ENCODE measurements at places on chromosomes 16 and 17.

DNA sequence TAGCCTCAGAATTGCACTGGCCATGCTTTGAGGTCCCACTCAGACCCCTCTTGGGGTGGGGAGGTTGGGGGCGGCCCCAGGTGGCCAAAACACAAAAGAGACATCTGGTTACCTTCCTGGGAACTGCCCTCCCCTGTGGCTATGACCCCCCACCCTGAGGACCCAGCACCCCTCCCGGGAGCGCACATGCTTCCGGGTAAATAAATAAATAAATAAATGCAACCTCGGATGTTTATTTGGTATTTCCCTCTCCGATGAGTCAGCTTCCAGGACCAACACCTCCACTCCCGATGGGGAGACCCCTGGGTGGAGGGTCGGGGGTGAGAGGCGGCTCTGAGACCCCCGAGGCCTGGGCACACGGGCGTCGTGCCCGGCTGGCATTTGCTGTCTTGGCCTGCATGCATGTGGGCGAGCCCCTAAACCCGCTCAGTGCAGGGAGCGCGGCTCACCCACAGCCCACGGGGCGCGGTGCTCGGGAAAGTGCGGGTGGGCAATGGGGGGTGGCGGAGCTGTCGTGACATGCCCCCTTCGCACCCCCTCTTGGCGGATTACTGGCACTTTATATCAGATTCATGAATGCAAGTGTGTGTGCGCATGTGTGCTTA is 84.3 kb upstream of the CREBBP start:
- no peak for DNase-seq

DNA sequence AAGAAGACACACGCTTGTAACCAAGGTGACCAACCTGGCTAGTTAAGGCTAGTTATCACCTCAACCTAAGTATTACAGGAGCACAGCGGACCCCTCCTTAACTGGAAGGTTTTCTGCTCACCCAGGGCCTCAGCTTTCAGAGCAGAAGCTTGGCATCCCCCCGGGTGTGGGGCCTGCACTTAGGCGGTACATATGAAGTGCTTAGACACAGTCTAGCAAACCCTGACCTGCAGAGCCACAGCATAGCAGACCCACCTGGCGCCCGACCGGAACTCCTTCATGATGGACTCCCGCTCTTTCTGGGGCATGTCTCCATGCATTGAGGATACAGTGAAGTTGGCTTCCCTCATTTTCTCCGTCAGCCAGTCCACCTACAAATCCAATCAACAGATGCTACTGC is 9.8 kb downstream of the EIF4A3 start:
- DNase-seq: no peak

DNA sequence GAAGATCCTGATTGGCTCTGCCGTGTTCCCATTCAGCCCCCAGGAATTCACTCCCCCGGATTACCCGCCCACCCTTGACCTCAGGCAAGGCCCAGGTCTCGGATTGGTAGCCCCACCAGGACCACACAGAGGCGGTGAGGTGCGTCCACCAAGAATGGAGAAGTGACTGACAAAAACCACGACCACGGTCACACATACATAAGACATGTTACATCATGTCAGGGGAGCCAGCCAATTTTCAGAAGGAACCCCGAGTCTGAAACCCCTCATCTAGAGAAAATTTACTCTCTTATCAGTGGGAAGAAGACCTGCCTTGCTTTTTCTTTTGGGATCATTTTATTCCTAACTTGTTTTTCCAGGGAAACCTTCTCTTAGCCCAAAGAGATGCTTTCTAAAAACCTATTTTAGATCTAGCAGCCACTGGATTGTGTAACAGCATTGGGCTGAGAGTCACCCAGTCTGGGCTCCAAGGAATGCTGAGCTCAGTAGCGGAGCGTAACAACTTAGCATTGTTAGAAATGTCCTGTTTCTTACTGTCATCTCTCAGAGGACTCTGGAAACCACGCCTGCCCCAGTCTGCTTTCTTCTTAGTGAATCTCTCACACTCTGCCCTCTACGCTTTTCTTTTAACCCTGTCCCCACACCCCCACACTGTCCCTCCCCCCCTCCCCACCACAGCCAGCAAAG is 164.1 kb downstream of the CMIP start:
- no peak for DNase-seq

GRCh38 chr17:44049294-44050060 is 17.0 kb downstream of the LSM12 start:
- no peak for DNase-seq
